ENCODE measurements at places on chromosomes 5 and 9. TPM values are rescaled to one million over a fixed set of nuclear protein-coding genes. Genes with fewer than 3 reads are reported as not detected.

DNA sequence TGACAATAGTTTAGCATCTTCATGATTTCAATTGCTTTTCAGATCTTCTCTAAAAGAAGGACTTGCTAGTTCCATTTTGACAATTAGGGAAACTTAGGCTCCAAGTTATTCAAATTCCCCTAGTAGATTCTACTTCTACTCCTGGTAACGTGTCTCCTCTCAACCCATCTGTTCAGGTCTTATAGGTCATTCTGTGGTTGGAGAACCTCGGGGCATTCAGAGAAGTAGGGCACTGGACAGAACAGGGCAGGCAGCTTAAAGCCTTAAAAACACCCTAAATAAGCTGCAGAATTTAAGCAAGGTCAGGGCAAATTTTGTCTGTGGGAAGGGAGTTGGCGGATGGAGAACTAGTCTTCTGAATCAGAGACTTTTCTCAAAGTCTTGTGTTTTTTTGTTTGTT, 132.4 kb downstream of the TMEM174 start:
- H3K27me3 ChIP-seq: peaks cover 99% of the 10 kb centered on the region
- no peak overlapping the region for H3K27ac ChIP-seq
- peaks cover 2% of the 10 kb centered on the region for H3K36me3 ChIP-seq

- no peak overlapping the region for H3K4me3 ChIP-seq
- no peaks in the 10 kb centered on the region for H3K27me3 ChIP-seq
- no peaks in the 10 kb centered on the region for H3K36me3 ChIP-seq
Observed at GRCh38 chr5:151451626-151452520, 4.5 kb downstream of the SLC36A1 start.

DNA sequence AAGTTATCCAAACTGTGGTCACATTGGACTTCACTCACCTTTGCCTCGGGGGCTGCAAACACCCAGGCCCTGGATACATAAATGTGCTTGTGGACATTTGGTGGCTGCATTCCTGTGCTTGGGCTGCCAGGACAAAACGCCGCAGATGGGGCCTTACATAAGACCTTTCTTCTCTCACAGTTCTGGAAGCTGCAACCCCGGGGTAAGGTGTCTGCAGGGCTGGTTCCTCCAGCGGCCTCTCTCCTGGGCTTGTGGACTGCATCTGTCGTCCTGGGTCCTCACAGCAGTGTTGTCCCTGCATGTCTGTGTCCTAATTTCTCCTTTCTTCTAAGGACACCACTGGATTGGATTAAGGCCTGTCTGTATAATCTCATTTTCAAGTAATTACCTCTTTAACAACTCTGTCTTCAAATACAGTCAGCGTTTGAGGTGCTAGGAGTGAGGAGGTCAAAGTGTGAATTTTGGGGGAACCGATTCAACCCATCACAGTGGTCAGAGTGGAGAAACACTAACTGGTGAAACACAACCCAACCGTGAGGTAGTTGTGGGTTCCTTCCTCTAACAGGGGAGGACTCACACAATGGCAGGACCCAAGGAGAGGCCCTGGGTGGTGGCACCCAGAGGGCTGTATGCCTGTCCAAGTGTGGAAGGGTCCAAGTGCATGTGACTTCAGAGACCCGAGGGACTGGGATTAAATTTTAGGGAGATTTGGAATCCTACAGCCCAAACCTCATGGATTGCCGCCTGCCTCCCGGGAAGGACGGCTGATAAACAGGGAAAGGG, 415.6 kb downstream of the IRX2 start:
- no peak for DNase-seq
- H3K36me3 ChIP-seq: no peaks in the 10 kb centered on the region
- H3K4me3 ChIP-seq: no peak overlapping the region
- no peaks in the 10 kb centered on the region for H3K4me1 ChIP-seq

DNA sequence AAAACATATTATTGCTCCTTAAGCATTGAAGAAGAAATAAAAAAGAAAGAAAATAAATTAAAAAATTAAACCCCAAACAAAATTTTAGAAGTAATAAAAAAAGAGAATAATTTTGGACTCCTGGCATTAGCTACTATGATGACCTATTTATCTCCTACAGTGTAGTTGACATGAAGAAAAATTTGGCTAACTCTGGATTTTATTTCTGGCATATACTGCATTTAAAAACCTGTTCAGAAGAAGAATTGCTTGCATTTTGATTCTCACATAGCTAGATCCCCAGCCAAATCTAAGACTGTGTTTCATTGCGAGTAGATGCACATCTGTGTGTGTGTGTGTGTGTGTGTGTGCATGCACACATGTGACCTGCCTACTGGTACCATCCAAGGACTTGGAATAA, 30.1 kb upstream of the GABRG2 start:
- no peak overlapping the region for H3K27ac ChIP-seq
- H3K36me3 ChIP-seq: no peaks in the 10 kb centered on the region
- no peaks in the 10 kb centered on the region for H3K27me3 ChIP-seq
- DNase-seq: no peak

Gene REEP5
- total RNA-seq: 35.4 TPM

Gene BTNL3
- total RNA-seq: not detected

GRCh38 chr9:75939536-75940111, 49.2 kb downstream of the PCSK5 start:
- H3K27ac ChIP-seq: peak overlapping the region; percentile 22
- peaks cover 41% of the 10 kb centered on the region for H3K36me3 ChIP-seq
- peaks cover 21% of the 10 kb centered on the region for H3K4me1 ChIP-seq
- no peaks in the 10 kb centered on the region for H3K27me3 ChIP-seq

GRCh38 chr9:108811944-108812343, 43.8 kb downstream of the ACTL7B start:
- H3K36me3 ChIP-seq: no peaks in the 10 kb centered on the region
- peaks cover 24% of the 10 kb centered on the region for H3K27me3 ChIP-seq
- H3K4me1 ChIP-seq: peaks cover 10% of the 10 kb centered on the region
- no peak overlapping the region for H3K4me3 ChIP-seq
- no peak for DNase-seq
- H3K27ac ChIP-seq: no peak overlapping the region

Gene ADAM19
- 3.6 TPM for total RNA-seq

Gene ARHGEF39
- total RNA-seq: not detected

DNA sequence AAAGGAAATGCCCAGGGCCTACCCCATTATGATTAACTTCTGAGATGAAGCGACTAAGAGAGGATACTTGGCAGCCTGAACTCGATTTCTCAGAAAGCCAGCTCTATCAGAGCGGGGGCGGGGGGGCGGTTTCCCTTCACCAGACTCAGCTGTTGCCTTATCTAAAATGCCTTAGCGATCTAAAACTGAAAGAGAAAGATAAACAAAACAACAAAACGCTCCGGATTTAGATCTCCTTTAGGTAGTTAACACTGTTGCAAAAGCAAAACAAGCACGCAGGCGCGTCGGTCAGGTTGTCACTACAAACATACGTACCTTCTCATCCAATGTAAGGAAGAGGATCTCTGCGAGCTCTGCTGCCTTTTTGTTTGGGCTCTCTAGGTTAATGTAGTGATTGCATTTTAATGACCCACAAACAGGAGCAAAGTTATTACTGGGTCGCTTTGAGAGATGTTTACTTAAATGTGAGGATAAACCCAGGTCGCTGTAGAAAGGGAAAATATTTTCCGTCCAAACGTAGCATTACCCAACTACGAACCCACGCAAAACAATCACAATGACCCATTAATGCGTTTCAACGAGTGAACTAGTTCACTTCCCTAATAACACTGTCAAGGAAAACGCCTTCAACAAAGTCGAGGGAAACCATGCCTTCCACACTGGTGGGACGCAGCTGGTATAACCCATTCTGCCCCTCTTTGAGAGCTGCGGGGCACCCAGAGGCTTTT, 982 bp downstream of the EPB41L4A start:
- peak overlapping the region; percentile 78 for H3K4me3 ChIP-seq
- H3K36me3 ChIP-seq: no peaks in the 10 kb centered on the region
- H3K27me3 ChIP-seq: peaks cover 33% of the 10 kb centered on the region
- DNase-seq: no peak
- peaks cover 21% of the 10 kb centered on the region for H3K4me1 ChIP-seq

- no peaks in the 10 kb centered on the region for H3K4me1 ChIP-seq
- no peak for DNase-seq
- H3K36me3 ChIP-seq: peaks cover 23% of the 10 kb centered on the region
- no peak overlapping the region for H3K27ac ChIP-seq
- H3K4me3 ChIP-seq: no peak overlapping the region
- H3K27me3 ChIP-seq: no peaks in the 10 kb centered on the region
Observed at GRCh38 chr5:109327570-109327969, 82.2 kb downstream of the PJA2 start.

GRCh38 chr9:127976498-127976897, 4.3 kb downstream of the EEIG1 start:
- H3K36me3 ChIP-seq: peaks cover 14% of the 10 kb centered on the region
- no peaks in the 10 kb centered on the region for H3K27me3 ChIP-seq
- peak overlapping the region; percentile 95 for H3K4me3 ChIP-seq
- no peak for DNase-seq
